Head of caudate nucleus (tissue), 42 donors: ENCODE measurements at places on chromosomes 4 and X.
A peak's percentile ranks its signal among the peaks of the same experiment; 100 is the strongest.

- DNase-seq, result no peak
Observed at GRCh38 chr4:76498550-76498949, 63.5 kb downstream of the SHROOM3 start.

DNA sequence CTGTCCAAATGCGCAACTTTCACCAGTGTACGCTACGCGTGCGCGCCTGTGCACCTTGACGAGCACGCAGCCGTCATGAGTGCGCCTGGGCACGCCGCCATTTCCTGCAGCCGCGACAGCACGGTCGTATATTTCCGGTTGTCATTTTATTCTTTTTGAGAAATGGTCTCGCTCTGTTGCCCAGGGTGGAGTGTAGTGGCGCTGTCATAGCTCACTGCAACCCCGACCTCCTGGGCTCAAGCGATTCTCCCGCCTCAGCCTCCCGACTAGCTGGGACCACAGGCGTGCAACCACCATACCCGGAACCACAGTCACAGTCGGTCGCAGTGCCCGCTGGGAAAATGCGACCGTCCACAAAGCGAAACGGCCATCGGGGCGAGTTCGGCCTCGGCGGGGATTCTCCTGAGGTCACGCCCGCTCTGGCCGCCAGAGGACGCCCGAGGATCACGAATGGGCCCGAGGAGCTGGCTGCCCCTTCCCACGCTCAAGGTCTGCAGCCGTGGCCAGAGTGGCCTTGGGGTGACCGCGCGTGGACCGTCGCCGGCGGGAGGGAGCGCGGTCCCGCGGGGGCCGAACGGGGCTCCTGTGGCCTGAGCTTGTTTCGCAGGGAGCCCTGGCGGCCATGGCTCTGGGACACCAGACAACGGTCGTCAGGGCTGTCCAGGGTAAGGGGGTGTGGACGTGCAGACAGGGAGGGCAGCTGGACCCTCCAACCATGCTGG, 23.7 kb upstream of the PNMA3 start:
- peak; percentile 70 for DNase-seq

- DNase-seq, result no peak
Observed at GRCh38 chrX:53233536-53233935, 8.5 kb upstream of the KDM5C start.

GRCh38 chr4:105057370-105058105, 89.1 kb upstream of the TET2 start:
- DNase-seq, result no peak

DNA sequence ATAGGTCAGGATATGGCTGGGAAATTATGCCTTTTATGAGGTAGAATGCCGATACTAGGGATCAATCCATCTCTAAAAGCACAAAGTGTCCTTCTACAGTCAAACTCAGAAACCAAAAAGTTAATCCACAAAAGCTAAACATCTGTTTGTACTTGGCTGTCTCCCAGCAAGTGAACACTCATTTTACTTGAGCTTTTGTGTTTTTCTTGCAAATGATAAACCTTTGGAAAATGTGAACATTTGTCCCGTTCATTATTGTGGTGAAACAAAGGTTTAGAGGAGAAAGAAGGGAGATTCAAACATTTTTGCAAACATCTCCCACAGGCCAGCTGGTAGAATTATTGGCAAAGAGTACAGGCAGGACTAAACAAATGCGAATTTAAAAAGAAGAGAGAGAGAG, 300.6 kb upstream of the SPANXN1 start:
- DNase-seq, result no peak

DNA sequence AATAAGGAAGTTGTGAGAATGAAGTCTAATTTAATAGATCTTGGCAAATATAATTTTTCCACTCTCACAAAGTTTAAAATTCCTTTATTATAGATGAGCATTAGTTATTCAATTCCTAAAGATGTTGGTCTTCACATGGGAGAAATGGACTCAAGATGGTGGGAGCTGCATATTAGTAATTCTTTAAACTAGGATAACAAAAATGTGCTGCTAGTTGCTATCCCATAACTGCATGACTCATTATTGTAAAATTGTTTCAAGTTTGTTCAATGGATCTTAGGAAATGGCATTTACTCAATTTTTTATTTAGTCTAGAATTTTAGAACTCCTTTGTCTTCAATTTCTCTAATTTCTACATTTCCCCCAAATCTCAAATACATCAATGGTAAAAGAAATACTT, 155.8 kb downstream of the ATP10D start:
- no peak for DNase-seq
